ENCODE measurements at places on chromosomes 5 and 9.

- DNase-seq, result no peak
Measured at GRCh38 chr5:149474198-149474597, 77.0 kb downstream of the CSNK1A1 start.

GRCh38 chr9:125850763-125851162 lies 103.6 kb downstream of the PBX3 start:
- DNase-seq, result no peak

DNA sequence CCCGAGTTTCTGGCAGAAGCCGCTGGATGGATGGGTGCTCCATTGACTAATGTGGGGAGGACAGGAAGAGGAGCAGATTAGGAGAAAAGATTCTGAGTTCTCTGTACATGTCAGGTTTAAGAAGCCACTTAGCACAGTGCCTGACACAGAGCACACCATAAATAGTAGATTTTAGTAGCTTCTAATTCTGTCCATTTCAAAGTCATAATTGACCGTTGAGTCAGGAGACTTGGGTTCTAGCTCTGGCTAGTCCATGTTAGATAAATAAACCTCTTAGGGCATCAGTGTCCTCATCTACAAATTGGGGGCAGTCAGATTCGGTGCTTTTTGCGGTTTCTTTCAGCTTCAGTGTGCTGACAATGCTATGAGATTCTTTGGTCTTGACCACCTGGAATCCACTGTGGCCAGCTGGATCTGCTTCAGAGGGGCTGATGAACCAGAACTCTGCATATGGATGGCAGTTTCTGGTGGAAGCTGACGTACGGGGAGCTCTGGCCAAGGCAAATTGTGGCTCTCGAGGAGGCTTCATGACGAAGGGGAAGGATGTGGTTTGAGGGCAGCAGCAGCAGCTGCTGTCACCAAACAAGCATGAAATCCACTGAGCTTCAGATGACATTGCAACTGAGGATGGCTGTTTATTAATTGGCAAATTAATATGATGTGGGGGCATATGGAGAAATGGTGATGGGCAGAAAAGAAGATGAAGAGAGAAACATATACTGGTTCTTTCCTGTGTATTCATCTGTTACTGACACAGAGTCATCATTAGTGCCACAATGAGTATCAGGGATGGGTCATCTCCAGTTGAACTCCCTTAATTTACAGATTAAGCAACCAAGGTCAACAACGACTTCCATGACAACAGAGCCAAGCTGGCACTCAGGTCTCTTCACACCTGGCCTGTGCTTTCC lies 134.4 kb downstream of the AOPEP start:
- DNase-seq, result no peak

- peak; percentile 36 for DNase-seq
Measured at GRCh38 chr5:147509710-147510651, at the start of gene DPYSL3. Gene DPYSL3 (minus strand): TSS chr5:147510068. CDS start chr5:147509858, 210 bp downstream.

DNA sequence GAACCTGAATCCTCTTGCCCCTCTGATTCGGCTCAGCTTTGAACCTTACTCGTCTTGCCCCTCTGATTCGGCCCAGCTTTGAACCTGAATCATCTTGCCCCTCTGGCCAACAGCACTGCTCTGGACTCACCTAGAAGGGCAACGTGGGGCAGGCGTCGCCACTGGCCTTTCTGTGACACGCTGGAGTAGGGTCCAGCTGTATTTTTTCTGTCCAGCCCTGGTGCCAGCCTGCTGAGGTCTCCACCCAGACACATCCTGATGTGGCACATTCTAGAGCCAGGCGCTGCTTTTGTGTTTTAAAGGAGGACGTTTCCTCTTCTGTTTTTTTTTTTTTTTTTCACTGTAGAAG lies 15.2 kb upstream of the CPEB4 start:
- DNase-seq, result no peak

DNA sequence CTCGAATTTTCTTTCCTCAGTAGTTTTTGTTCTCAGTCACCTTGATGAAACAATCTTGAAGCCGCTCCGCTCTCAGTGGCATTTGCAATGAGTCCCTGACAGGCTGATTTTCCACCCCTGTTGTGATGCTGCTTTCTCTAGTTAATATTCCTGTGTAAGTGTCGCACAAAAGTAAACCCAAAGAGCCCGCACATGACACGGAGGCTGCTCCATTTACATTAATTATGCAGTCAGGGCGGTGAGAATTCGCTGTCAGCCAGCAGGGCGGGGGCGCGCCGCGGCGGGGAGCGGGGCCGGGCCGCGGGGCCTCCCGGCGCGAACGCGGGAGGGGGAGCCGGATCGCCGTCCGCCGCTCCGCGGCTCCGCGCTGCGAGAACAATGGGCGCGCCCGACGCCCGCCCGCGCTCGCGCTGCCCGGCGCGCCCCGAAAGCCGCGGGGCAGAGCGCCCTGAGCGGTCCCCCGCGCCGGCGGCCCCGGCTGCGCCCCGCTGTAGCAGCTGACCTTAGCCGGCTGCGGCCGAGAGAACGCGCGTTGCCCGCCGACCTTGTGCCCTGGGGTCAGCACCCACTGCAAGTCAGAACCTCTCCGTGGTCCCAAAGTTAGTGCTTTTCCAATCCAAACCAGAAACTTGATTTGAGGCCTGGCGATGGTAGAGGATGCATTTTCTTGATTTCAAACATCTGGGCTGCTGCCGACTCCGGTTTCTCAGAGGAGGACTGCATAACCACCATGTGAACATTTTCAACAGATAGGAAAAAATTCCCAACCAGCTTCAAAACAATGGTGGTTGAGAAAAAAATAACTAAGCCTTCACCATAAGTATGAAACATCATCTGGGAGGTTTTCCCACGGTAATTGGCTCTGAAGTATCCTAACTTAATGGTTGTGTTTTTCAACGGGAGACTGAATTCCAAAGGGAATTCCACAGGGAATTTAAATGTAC lies 142.6 kb downstream of the PBX3 start:
- peak; percentile 44 for DNase-seq

DNA sequence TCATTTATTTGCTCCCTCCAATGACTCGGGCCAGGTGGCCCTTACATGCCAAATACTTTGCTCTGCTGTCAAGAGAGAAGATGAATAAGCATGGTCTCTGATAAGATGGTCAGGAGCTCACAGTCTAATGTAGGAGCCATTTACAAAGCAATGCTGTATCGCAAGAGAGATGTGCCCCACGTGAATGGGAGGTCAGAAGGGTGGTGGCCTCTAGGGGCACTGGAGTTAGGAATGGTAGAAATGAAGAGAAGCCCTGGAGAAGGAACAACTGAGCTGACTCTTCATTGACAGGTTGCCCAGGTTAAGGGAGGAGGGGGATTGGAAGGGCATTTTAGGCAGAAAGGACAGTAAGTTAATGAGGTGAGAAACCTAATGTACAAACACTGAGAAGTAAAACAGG lies 286.5 kb downstream of the KCTD16 start:
- DNase-seq, result no peak

DNA sequence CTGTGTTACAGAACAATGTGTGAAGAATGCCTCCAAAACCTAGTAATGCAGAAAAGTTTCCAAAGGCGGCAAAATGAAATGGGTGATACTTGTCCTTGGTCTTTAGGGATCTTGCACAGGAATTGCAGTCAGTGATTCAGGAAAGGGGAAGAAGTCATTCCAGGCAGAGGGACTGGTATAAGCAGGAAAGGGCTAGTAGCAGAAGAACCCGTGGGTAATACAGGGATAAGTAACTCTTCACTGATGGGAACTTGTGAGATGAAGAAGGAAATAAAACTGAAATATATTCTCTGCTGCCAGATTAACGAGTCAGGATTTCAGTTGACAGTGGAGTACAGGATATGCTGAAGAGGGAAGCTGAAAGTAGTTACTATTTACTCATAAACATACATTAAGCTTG lies 1.2 kb downstream of the SRFBP1 start:
- DNase-seq, result no peak

DNA sequence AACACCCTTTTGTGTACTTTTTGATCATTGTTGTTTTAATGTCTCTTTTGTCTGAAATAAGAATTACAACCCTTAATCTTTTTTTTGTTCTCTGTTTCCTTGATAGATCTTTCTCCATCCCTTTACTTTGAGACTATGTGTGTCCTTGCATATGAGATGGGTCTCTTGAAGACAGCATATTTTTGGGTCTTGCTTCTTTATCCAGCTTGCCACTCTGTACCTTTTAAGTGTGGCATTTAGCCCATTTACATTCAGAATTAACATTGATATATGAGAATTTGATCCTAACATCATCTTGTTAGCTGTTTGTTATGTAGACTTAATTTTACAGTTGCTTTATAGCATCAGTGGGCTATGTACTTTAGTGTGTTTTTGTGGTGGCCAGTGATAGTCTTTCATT lies 382.5 kb downstream of the MED10 start:
- no peak for DNase-seq

DNA sequence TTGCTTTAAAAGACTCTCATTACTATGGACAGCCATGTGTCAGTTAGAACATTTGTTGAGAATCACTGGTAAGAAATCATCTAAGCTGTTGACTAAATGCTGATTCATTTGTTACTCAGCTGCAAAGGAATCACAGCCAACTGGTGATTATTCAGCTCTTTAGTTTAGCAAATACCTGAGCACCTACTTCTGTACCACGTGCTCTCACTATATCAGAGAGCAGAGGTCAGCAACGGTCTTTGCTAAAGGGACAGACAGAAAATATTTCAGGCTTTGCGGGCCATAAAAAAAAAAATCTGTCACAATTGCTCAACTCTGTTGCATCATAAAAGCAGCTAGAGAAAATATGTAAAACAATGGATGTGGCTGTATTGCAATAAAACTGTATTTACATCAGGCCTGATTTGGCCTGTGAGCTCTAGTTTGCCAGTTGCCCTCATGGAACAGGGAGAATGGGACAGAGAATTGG lies 377.6 kb downstream of the DNAH5 start:
- no peak for DNase-seq

GRCh38 chr9:127004946-127005769 lies 90.6 kb downstream of the RALGPS1 start:
- DNase-seq, result no peak

GRCh38 chr5:107778647-107779046 lies 107.9 kb upstream of the EFNA5 start:
- DNase-seq, result no peak

DNA sequence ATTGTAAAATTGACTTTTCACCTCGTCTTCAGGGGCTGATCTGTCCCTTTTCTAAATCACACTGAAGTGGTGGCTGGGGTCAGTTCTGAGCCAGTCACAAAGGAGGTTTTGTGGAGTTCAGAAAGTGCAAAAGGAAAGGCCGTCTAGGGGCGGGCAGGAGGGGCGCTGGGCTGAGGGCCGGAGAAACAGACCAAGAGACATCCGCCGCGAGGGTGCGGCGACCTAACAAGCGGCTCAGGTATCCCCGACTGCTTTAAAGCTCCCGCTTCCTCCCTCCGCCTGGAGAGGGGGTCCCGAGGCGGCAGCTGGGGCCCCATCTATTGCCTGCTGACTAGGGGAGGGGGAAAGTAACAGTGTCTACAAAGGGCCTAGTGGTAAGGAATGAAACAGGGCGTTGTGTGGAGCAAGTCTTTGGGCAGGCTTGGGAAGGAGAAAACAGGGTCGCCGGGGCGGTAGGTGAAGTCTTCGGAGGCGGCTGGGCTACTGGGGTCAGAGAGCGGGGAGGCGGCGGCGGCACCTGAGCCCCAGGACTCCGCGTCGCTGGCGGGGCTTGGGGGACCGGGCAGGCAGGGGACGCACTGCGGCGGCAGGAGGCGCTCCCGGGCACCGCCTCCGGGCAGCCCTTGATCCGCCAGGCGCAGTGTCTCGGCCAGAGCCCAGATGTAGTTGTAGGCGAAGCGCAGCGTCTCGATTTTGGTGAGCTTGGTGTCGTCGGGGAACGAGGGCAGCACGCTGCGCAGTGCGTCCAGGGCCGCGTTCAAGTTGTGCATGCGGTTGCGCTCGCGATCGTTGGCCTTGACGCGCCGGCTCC lies 950 bp downstream of the NEUROG1 start:
- DNase-seq, result no peak

- DNase-seq, result no peak
Measured at GRCh38 chr9:111034898-111035539, 3.3 kb downstream of the LPAR1 start.

DNA sequence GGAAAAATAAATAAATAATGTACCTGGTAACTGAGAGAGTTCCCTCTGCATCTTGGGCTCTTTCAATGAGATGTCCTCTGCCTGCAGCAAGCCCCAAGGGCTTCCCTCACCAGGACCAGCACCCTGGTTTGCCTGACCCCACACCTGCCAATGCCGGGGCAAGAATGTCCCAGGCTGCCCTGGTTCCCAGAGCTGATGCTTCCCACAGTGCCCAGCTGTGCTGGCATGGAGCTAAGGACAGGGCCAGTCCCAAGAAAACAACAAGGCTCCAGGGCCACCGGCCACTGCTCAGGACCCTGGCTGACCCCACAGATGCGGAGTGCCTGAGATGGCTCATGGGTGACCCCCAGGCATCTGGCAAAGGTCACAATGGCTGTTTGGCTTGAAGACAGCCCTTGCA lies 123.5 kb downstream of the KCNIP1 start:
- no peak for DNase-seq

- no peak for DNase-seq
Measured at GRCh38 chr9:92120138-92120537, 4.9 kb upstream of the SPTLC1 start.

DNA sequence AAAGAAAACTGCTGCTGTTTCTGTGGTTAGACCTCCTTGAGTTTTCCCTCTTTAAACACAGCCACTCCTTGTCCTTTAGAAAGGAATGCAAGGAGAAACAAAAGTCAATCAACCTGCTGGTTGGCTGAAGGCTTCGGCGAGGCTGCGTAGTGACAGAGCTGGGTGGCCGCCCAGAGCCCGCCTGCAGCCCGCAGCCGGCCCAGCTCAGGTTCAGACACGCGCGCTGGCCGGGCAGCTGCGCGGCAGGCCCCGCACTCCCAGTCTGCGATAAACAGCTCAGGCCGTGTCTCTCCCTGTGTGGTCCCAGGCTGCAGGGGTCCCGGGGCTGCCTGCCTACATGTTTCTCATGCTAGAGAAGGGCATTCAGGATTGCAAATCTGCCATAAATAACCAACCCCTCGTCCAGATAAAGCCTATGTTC lies 115.4 kb downstream of the HSD17B3 start:
- DNase-seq, result no peak

DNA sequence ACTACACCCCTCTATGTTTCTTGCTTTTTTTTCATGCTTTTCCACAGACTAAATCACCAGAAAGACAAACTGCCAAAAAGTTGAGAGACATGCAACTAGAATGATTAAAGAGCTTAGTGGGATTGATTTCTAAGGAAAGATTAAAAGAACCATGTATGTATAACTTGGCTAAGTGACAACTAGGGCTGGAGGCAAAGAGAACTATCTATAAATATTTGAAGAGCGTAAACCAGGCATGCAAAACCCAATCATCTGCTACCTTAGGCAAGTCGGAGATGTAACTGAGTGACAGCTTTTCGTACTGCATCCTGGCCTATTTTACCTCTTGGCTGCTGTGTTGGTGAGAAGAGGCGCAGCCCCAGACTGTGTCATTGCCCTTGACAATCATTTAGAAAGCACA lies 121.0 kb upstream of the TLX3 start:
- DNase-seq, result no peak

Measured in adrenal gland (tissue), 19 donors.